ENCODE measurements at places on chromosomes 16 and 17.

DNA sequence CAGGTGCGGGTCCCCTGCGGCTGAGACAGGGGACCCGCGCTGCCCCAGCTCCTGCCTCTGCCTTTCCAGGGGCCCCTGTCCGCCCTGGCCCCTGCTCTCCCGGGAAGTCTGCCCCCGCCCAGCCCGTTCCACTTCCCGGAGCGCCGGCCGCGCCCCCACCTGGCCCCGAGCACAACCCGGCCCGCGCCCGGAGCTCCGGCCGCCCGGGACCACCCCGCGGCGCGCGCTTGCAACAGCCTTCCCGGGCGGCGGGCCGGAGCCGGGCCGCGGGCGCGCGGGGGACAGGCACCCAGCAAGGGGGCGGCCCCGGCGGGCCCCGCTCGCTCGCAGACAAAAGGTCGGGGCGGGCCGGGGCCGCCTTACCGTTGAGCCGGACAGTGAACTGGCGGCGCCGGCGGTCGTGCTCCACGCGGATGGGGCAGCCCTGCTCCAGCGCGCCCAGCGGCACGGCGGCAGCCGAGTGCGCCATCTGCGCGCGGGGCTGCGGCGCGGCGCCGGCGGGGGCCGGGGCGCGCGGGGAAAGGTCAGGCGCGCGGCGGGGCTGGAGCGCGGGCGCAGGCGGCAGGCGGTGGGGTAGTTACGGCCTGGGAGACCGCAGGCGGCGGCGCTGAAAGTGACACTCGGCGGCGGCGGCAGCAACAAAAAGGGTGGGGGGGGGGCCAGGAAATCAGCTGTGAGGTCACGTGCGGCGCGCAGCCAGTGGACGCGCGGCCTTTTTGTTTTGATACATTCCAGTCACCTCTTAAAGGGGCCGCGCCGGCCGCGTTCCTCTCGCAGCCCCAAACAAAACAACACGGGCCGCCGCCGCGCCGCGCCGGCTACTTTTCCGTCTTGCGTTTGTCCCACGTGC, at the start of gene NATD1:
Gene NATD1 (minus strand): TSS at position 615 of the 850 bp plus-strand sequence. CDS start 146 bp downstream, at position 469.
- DNase-seq, result peak; percentile 78

DNA sequence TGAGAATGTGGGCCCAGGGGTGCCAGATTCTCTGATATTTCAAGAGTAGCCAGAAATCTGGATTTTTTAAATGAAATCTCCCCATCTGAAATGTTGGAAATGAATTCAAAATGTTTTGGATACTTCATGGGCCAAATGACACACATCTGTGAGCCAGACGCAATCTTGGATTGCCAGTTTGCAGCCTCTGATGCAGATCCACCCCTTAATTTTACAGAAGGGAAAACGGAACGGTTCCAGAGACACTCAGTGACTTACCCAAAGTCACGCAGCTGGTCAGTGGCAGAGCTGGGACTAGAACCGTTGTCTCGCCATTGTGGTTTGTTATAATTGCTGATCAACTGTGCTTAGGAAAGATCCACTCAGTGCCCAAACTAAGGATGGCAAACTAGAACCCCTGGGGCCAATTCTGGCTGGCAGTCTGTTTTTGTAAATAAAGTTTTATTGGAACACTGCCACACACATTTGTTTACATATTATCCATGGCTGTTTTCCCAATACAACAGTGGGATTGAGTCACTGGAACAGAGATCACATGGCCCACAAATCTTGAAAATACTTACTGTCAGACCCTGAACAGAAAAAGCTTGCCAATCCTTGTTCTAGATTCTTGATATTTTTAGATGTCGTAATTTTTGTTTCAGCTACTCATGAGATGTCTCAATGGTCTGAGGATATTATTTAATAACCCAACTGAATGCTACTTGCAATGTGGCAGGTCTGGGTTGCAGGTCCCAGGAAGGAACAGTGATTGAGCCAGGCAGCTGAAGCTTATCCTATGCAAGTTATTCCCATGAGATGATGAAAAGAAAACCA, 143.8 kb downstream of the AXIN2 start:
- DNase-seq, result peak; percentile 40

- DNase-seq, result no peak
Measured at GRCh38 chr16:58413359-58413758, 21.1 kb downstream of the GINS3 start.

DNA sequence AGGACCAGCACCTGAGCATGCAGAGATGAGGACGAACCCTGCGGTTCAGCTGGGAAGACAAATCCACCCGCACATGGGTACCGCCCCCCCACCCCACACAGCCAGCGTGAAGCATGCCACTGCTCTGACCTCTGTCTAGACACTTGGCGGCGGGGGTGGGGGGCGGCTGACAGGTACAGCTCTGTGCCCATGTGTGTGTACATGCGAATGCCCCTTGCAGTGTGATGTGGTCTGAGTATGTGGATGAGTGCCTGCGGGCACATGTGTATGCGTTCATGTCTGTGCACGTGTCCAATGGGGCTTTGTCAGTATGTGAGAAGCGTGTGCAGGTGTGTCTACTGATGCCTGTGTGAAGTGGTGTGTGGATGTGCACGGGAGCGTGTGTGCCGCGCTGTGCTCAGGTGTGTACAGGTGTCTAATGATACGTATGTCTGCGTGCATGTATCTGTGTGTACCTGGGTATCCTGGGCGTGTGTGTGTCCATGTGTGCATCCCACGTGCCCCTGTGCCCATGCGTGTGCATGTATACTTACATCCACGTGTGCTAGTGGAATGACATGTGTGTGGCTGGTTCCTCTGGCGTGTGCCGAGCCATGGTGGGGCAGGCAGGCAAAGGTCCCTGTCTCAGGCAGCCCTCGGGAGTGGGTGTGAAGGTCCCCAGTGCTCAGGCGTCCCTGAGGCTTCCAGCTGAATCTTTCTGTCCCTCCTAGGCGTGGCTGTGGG, 636 bp upstream of the RAP1GAP2 start:
- no peak for DNase-seq

GRCh38 chr17:76536511-76537287, 810 bp downstream of the CYGB start:
- no peak for DNase-seq

DNA sequence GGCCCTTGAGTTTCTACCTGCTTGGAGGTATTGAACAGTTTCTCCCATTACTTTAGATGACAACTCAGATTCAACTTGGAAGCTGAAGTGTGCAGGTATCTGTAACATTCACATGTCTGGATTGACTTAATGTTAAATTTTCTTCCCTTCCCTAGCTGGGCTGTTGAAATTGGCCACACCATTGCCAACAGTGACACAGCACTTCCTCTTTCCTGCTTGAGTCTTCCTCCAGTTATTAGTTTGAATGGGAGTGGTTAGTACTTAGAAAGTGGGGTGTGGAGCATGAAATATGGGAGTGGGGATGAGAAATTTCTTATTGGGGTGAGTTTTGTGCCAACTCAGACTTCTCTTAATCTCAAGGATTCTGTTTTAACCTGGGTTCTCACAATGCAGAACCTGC, 454.9 kb downstream of the KCNJ2 start:
- DNase-seq, result no peak

DNA sequence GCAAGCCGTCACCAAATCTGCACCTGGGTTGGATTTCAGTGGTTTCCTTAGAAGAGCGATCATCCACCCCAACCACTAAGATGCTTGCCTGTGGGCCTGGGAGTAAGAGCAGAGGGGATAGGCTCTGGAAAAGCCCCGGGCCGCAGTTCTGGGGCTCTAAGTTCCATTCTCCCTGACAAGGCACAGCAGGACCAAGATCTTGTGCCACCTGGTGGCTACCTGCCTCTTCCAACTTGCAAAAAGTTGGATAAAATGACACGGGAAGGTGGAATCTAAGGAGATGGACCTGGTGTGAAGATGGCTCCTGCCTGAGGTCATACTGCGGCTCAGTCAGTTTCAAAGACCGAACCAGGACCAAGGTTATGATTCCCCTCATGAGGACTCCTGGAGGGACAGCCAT, 42.3 kb downstream of the ABCC12 start:
- DNase-seq, result no peak

GRCh38 chr16:24165273-24165672, 90.9 kb upstream of the CACNG3 start:
- no peak for DNase-seq

DNA sequence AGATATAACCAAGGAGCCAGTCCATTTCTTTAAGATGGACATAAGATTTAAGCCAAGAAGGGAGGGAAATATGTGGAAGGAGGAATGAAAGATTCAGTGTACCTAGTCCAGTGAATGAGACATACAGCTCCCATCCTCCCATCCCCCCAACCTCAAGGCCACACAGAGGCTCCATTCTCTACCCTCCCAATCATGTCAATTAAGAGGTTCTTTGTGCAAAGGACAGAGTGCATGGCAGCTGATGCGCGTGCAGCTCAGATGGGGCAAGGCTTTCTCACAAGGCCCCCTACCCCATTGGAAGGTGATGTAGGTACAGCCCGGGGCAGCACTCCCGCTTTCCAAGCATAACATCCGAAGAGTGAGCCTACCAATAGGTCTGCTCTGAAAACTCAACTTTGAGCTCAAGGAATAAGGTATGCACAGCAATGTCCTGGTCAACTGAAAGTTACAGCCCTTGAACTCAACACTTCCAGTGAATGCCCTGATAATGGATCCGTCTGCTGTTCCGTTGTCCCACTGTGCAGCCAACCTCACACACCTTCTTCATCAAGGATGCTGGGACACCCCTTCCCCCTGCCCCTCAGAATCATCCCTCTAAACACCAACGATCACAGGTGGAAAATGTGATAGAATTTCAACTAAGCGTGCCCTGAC, 458.1 kb downstream of the SOX9 start:
- no peak for DNase-seq

GRCh38 chr17:74742153-74742515, 5.1 kb downstream of the RAB37 start:
- no peak for DNase-seq

DNA sequence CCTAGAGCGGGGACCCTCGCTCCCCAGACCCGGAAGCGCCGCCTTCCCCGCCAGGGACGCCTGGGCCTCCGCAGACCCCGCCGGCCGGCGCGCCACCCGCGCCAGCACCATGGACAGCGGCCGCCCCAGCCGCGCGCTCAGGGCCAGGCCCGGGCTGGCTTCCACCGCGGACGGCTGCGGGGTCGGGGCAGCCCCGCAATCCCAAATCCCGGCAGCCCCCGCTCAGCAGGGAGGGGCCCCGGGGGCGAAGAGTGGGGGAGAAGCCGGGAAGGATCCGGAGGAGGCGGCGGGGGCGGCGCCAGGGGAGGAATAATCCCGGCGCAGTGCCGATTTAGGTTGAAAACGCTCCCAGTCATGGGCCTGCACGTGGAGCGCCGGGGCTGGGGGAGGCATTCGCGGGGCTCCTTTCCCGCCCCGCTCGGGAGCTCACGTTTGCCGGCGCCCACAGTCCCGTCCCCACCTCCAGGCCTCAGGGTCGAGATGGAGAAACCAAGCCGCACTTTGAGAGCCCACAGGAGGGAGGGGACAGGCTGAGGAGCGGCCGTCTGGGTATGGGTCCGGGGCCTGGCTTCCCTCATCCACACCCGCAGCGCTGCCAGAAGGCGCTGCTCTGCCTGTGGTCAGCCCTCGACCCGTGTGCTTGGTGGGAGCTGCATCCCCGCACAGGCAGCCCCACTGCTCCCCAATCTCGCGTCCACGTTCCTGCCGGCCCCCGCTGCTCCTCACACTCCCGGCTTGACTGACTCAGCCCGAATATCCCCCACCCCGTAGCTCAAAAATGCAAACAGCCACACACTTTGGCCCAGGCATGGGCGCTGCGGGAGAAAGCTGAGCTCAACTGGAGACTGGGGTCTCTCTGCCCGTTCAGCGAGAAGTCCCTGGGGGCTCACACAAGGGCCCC, 4.7 kb downstream of the FBXL16 start:
- no peak for DNase-seq

- no peak for DNase-seq
Measured at GRCh38 chr17:27321372-27321771, 27.5 kb downstream of the WSB1 start.

- peak; percentile 26 for DNase-seq
Measured at GRCh38 chr16:10565167-10565566, 15.2 kb downstream of the EMP2 start.

GRCh38 chr17:46809110-46809571, 9.4 kb downstream of the WNT3 start:
- no peak for DNase-seq

DNA sequence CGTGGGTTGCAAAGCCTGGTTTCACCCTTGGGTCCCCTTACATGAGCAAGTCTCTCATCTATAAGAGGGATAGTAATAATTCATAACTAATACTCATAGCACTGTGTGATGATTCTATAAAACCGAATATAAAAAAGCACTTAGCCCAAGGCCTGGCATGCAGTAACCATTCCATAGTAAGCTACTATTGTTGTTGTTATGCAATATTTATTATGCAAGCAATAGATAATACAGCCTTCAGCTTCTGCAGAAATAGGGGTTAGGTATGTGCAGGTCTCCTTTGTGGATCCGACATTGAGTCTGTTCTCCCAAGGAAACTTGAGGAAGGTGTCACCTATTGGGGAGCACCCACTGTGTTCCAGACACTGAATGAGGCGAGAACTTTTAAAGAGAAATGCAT, 401.1 kb downstream of the UTP18 start:
- DNase-seq, result no peak

- peak; percentile 94 for DNase-seq
Measured at GRCh38 chr17:77924757-77925336, 33.7 kb upstream of the TNRC6C start.

GRCh38 chr16:57507136-57508034, 21.1 kb upstream of the DOK4 start:
- no peak for DNase-seq

Measured in fibroblast of the aortic adventitia (primary cell).